ENCODE measurements at places on chromosomes 16 and 17.

GRCh38 chr16:56689171-56689570 is 6.9 kb downstream of the MT1X start:
- DNase-seq = no peak

- DNase-seq = no peak
Observed at GRCh38 chr16:1311738-1312466, 2.5 kb downstream of the UBE2I start.

GRCh38 chr17:79306424-79307318 is 232.0 kb downstream of the ENGASE start:
- DNase-seq = no peak

- no peak for DNase-seq
Observed at GRCh38 chr17:8740486-8740885, 4.2 kb downstream of the CCDC42 start.

DNA sequence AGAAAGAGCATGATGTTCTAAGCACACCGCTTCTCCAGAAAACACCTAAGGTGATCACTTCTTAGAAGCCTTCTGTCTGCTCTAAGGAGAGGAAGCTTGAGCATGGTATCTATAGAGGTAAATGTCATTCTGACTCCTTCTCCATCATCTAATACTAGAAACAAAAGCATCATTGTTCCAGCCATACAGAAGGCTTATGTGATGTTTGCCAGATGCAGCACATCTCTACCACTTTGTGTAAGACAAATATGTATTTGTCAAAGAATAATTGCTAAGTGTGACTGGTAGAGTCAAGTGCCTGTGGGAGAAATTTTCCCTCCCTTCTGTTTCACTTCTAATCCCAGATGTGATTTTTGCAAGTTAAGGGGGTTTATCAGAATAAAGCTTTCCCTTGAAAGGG is 217.1 kb downstream of the HS3ST3A1 start:
- DNase-seq = no peak

- no peak for DNase-seq
Observed at GRCh38 chr17:29252101-29252791, 5.6 kb downstream of the CRYBA1 start.

GRCh38 chr17:72244494-72244893 is 123.7 kb downstream of the SOX9 start:
- no peak for DNase-seq

DNA sequence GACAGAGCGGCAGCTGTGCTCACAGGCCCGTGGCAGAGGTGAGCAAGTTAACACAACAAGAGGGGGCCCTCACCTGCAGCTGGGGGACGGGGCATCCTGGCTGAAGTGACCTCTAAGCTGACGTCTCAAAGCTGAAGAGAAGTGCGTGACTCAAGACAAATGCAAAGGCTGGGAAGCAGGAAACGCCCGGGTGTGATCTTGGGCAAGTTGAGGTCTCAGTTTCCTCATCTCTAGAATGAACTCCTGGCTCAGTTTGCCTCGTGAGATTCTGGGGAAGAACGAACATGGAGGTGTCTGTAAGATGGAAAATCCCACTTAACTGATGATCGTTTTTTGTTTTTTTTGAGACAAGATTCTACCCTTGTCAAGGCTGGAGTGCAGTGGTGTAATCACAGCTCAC is 40.1 kb upstream of the C1QL1 start:
- DNase-seq = no peak

GRCh38 chr16:78895681-78896080 is 704.9 kb downstream of the MAF start:
- no peak for DNase-seq

GRCh38 chr17:32912218-32912897 is 15.6 kb upstream of the TMEM98 start:
- DNase-seq = no peak
